ENCODE measurements at places on chromosomes 7 and 10.

DNA sequence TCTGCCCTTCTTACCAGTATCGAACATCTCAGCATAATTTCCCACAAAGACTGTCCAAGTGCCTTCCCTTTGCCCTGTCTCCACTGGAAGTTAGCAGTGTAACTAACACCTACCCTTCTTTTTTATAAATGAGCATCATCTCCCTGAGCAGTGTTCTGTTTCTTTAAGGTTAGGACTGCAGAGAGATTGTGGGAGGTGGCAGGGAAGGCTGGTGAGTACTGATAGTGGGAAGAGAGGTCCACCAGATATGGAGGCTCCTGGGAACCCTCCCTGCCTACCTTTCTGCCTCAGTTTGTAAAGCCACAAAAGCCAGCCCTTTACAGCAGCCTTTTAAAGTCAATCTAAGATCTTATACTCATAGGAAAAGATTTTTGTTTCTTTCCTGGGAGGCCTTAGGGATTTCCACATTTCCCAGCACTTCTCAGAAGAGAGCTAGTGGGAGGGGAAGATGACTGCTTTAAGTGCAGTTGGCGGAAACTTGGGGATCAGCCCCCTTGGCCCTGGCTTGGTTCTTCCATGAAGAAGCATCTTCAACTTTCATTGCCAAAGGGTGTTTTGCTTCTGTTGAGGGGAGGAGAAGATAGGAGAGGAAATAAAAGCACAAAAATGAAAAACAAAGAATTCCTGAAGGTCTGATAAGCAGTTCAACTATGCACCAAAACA lies 36.6 kb upstream of the CALD1 start:
- no peak for DNase-seq

GRCh38 chr7:30760514-30761213 lies 8.7 kb downstream of the INMT start:
- DNase-seq = no peak

- no peak for DNase-seq
Measured at GRCh38 chr7:148722340-148723165, 23.9 kb downstream of the CUL1 start.

GRCh38 chr7:28140979-28141378 lies 39.6 kb downstream of the JAZF1 start:
- no peak for DNase-seq

GRCh38 chr7:274266-274665 lies 15.7 kb upstream of the FOXL3 start:
- no peak for DNase-seq

DNA sequence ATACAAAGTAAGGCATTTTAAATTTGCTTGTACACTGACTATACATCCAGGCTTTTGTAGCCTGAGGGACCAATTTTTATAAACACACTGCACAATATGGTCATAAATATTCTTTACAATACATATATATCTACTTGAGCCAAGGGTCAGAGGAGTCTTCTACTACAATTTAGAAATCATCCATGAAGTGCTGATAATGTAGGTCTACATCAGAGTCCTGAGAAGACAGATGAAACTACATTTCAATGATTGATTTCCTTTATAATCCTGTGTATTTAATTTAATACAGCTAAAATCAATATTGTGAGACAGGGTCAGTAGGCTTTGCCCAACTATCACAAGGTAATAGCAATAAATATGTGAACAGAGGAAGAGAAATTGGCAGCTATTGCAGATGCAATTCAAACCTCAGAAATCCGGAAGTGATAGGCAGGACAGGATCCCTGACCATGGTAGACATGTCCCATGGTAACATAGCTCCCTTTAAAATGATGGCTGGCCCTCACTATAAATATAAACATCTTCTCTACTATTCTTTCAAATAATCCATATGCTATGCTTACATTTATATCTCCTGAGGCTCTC lies 318.0 kb upstream of the POT1 start:
- DNase-seq = no peak

GRCh38 chr7:149253665-149254064 lies 8.3 kb upstream of the ZNF783 start:
- no peak for DNase-seq

GRCh38 chr7:45443263-45443662 lies 130.9 kb upstream of the ADCY1 start:
- no peak for DNase-seq

DNA sequence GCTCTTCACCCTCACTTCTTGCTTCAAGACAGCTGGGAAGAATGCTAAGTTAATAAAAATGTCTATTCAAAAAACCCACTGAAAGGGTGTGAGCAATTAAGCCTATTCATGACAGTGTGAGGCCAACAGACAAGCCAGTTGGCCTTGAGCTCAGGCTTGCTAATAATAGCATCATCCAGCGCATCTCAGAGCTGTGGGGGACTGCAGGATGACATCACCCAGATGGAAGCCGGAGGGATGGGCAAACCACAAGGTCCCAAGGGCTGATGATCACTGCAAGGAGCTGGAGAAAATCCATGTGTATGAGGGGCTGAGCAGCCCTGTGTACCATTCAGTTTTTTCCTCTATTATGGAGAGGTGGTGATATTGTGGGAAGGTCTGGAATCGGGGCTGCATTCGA lies 770.4 kb downstream of the TNS3 start:
- DNase-seq = no peak

DNA sequence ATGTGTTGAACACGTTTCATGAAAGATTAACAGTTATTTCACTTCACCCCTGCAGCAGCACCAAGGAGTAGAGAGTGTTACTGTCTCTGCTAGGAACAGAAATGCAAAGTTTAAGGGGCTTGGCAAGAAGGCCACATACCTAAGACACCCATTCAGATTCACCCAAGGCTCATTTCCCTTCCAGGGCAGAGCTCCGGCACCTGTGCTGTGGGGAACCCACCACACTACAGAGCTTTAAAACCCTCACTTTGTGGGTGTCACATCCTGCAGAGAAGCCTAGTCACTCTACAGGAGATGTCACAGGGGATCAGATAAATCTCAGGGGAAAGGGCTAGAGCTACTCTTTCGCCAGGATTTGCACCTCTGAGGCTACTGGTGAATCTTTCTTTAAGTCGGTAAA lies 176.1 kb upstream of the KLF6 start:
- DNase-seq = peak; percentile 26

DNA sequence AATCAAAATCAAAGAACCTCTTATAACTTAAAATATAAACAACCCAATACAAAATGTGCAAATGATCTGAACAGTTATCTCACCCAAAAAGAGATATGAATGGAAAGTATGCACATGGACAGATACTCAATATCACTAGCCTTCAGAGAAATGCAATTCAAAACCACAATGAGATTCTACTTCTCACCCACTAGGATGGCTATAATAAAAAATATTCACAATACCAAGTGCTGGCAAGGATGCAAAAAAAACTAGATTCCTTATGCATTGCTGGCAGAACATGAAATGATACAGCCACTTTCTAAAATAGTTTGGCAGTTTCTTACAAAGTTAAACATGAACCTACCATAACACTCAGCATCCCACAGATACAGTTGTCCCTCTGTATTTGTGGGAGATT lies 130.1 kb upstream of the LRRN3 start:
- DNase-seq = no peak

- DNase-seq = no peak
Measured at GRCh38 chr7:68787566-68787965, 810.7 kb upstream of the AUTS2 start.

DNA sequence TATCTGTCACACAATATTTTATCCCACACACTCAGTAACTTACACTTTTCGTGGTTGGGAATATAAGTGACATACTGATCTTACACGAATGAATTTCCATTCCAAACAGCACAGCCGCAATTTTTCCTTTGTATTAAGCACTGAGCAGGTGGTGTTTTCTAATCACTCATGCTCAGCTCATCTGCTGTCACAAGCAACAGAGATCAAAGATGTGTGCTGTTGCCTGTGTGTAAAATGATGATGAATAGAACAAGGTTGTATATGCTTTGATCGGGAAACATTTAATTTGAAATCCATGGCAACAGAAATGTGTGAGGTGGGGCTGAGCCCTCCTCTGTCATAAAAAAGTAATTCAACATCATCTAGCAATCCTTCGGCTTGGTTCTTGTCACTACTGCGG lies 927.7 kb upstream of the MBL2 start:
- DNase-seq = no peak

- no peak for DNase-seq
Measured at GRCh38 chr7:39510864-39511354, 55.3 kb upstream of the YAE1 start.

DNA sequence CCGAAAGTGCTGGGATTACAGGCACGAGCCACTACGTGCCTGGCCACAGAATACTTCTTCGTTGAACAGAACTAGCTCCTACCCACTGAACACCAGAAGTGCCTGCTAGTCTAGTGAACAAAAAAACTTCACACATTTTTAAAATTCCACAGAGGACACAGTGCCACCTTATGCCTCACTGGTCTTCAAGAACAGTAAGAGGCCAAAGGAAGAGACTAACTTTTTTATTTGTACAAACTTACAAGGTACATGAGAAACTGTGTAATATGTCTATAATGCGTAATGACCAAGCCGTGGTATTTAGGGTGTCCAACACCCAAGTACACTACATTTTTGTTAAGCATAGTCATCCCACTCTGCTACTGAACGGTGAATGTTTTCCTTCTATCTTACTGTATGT lies 144.4 kb upstream of the PTER start:
- no peak for DNase-seq

- no peak for DNase-seq
Measured at GRCh38 chr7:6278749-6279310, 6.4 kb upstream of the CYTH3 start.

- no peak for DNase-seq
Measured at GRCh38 chr10:88477343-88478085, 105.6 kb downstream of the RNLS start.

- no peak for DNase-seq
Measured at GRCh38 chr7:147563669-147564068, 1026.9 kb upstream of the C7orf33 start.

DNA sequence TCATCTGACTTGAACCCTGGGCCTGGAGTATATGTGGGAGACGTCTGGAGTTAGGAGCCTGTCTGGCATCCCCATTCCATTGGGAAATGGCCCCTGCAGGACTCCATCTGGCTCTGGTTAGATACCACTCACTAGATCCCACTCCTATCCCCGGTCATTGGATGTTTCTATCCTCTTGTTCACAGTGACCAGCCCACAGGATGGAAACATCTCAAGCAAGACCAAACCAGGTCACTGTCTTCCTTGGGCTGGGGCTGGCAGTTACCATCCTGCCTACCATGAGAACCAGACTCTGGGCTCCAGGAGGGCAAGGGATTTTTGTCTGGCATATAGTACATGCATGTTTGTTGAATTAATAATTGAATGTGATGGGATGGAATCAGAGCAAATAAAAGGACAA lies 415.7 kb downstream of the GRID1 start:
- no peak for DNase-seq

DNA sequence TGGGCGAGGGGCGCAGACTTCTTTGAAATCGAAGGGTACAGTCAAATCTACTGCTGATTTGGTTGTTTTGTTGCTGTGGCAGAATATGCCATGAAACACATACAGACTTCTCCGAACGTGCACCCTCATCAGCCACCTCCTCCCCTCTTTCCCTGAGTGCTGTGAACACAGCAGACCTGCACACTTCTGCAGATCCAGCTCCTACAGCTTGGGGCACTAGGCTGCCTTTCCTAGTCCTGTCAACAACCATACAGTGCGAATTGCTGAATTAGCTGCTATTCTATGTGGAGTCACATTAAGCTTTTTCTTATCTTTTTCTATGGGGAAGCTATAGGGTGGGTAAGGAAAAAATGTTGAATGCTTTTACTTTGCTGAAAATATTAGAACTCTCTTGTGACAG lies 57.5 kb downstream of the COL17A1 start:
- DNase-seq = no peak

DNA sequence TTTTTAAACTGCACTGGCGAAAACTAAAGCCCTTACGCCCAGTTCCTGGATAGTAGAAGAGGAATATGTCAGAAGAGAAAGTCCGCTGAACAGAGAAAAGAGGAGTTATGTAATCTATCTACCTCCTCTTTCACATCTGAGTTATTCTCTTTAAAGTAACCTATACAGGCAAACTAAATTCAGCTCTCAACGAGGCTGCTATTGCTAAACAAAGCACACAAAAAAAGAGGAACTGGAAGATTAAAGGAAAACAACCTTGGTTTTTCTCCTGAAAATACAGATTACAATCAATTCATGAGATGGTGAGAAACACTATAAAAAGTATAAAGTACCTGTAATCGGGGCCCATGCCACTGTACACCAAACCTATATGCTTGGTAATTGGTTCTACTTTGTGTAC lies 5.8 kb downstream of the PSMA2 start:
- DNase-seq = no peak

GRCh38 chr10:33859319-33860022 lies 525.0 kb upstream of the NRP1 start:
- DNase-seq = no peak

- DNase-seq = no peak
Measured at GRCh38 chr7:26532471-26532870, 240.8 kb downstream of the SNX10 start.

- no peak for DNase-seq
Measured at GRCh38 chr10:111578076-111578475, 501.2 kb downstream of the ADRA2A start.

- no peak for DNase-seq
Measured at GRCh38 chr10:11936389-11937152, 106.0 kb downstream of the UPF2 start.

DNA sequence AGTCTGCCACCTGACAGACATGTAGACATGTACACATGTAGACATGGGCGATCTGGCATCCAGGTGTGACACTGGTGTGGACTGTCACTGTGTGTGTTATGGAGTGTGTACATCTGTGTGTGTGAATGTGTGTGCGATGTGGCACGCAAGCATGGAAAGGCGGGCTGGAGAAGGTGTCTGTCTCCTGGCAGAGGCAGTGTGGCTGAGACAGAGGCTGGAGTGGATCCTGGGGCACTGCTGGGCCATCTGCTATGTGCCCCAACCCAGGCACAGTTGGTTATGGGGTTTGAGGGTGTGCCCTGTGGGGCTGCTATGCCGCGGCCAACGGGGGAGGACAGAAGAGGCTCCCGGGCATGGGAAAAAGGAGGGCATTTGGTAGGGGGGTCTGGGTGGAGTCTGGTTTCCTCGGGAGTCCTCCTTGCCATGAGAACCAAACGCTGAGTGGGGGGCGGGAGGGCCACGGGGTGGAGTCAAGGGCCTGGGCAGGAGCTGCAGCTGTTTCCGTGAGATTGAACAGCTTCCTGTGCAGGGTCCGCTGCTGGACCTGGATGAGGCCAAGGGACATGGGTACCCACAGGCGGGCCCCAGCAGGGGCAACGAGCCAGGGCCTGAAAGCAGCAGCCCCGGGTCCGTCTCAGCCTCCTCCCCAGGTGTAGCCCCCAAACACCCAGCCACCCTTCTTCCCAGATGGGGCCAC lies 1.3 kb downstream of the ELN start:
- DNase-seq = no peak
